ENCODE measurements at places on chromosomes 5 and 9.

- peak; percentile 73 for DNase-seq
Measured at GRCh38 chr5:133831491-133832224, 136.8 kb downstream of the C5orf15 start.

- no peak for DNase-seq
Measured at GRCh38 chr5:14749579-14750101, 85.1 kb downstream of the OTULIN start.

DNA sequence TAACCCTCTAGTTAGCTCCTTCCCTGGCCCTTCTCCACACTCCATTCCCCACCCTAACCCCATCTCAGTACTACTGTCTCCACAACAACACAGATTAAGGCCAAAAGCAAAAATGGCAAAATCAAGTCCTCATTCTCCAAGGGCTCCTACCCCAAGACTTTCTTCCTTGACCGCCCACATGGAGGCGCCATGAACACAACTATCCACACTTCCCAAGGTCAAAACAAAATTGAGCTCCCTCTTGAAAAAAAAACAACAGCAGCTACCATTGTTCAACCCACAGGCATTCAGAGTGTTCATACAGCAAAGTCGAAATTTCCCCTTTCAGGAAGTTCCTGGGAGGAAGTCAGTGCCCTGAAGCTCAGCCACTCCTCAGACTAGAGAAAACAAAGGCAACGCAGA is 54.4 kb downstream of the GNAQ start:
- DNase-seq = peak; percentile 91

- DNase-seq = no peak
Measured at GRCh38 chr5:151550146-151550545, 41.0 kb downstream of the FAT2 start.

GRCh38 chr5:33509036-33509435 is 68.3 kb downstream of the TARS1 start:
- no peak for DNase-seq

GRCh38 chr9:131530920-131531832 is at the start of gene UCK1:
Gene UCK1, minus strand, starts transcription at chr9:131531263. Its CDS starts 89 bp downstream, at chr9:131531174.
- DNase-seq = peak; percentile 88

- DNase-seq = no peak
Measured at GRCh38 chr5:143434261-143435209, 31.0 kb upstream of the NR3C1 start.

DNA sequence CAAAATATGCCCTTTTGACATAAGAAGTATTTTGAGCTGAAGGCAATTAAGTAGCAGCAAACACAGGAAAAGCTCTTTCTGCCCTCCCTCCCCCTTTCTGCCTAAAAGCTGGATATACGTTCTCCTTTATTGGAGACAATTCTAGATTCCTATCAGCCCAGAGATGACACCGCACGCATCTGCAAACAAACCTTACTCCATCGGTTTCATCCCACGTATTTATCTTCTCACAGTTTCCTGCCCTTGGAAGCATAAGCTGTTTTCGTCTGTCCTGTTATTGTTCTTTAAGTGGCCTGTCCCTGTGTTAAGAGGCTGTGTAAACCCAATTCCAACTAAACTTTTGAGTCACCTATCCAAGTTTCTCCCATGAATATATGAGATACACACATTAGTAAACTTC is 11.8 kb downstream of the TBC1D9B start:
- no peak for DNase-seq

All from mesendoderm (in vitro differentiated cells).